ENCODE measurements at places on chromosomes 11 and 22.

- no peak for DNase-seq
These were observed 5.1 kb upstream of the STIP1 start for GRCh38 chr11:64180891-64181290.

DNA sequence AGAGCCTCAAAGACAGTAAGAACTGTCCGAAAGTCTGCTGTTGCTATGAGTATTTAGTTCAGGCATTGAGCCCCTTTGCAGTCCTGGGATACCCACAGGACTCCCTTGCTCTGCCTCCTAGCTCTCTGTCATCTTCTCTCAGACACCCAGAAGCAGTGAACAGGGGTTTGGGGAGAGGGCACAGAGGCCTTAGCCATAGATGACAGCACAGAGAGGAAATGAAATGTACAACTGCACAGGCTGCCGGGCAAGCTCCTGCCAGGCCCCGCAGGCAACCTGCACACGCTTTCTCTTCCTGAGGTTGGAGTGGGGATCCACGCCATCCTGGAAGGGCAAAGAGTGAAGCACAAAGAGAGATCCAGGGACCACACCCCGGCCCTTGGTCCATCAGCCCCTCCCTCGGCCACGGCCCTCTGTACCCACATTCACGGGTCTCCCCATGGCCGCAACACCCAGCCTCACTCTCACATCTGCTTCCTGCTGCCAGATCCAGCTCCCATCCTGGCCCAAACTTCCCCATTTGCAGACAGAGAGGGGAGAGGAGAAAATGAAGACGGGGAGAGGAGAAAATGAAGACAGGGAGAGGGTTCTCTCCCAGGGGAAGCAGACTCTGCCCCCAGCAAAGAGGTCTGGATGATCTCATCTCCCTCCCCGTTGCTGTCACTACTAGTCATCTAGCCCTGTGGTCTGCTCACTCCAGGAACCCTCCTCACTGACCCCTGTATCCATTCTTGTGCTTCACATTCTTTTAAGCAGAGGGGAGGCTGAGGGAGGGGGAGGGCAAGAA, 40.7 kb downstream of the CD6 start:
- no peak for DNase-seq

DNA sequence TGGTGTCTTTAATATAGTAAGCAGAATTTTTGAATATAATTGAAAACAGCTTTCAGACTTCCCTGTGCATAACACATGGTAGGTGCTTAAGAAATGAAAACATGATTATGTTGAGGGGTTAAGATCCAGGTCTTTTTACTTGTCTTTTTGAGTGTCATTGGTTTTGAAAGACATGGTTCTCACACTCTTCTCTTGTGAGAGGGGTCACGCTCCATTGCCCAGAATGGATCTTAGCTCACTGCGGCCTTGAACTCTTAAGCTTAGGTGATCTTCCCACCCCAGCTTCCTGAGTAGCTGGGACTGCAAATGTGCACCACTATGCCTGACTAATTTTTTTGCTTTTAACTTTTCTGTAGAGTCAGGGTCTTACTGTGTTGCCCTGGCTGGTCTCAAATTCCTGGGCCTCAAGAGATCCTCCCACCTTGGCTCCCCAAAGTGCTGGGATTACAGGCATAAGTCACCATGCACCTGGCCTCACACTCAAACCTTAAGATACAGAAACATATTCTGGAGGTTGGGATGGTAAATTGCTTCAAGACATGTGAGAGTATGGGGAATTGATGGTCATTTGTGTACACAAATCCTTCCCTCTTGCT, 1.4 kb downstream of the SPCS2 start:
- DNase-seq: no peak

- peak; percentile 59 for DNase-seq
These were observed at the start of gene TPST2 for GRCh38 chr22:26589845-26590736. Gene TPST2 (minus strand): TSS chr22:26590132. CDS start chr22:26541630, 48,502 bp downstream.

DNA sequence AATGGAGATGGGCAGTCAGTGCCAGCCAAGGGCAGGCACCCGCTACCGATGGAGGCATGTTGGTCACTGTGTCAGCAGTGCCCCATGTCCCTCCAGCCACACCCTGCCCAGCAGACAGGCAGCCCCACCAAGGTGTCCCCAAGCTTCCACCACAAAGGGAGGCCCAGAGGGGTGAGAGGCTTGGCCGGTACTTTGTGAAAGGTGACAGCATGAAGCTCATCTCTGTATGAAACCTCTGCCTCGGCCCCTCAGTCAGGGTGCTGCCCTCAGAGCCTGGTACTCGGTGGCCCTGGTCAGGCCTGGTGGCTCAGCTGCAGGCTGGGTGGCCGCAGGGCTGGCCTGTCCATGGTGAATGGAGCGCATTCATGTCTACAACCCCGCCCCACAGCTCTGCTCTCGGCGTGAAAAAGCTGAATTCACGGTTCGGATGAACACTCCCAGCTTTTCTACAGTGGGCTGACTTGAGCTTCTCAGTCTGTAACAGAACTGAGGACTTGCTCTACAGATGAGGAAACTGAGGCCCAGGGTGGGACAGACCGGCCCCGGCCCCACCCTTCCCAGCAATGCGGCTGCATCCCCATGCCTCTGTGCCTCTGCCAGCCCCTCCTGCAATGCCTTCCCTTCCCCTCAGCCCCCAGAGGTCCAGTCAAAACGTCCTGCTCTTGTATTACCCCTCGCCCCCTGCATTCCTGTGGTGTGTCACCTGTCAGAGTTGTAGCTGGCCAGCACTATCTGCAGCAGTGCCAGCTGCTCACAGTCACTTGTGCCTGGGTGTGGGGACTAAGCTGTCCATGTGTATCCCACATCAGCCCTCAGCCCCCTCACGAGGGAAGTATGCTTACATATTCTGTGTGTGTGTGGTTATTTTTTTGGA, 27.7 kb downstream of the RSPH14 start:
- no peak for DNase-seq

- DNase-seq: no peak
These were observed 239.0 kb upstream of the CCDC179 start for GRCh38 chr11:23099256-23099655.

DNA sequence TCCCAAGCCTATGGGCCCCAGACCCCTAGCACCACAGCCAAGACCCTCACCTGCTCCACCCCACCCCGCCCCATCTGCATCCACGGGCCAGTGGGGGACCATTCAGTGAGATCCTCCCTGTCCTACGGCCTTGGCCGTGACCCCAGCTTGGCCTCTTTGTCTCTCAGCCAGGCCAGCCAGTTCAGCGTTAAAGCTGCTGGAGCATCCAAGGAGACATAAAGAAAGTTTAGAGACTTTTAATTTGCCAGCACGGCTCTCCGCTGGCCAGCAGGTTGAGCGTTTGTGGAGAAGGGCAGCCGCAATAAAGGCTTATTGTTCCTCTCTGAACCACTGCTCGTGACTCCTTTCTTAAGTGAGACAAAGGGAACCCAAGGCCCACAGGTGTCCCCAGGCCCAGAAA, 49.3 kb upstream of the LMO1 start:
- DNase-seq: no peak

DNA sequence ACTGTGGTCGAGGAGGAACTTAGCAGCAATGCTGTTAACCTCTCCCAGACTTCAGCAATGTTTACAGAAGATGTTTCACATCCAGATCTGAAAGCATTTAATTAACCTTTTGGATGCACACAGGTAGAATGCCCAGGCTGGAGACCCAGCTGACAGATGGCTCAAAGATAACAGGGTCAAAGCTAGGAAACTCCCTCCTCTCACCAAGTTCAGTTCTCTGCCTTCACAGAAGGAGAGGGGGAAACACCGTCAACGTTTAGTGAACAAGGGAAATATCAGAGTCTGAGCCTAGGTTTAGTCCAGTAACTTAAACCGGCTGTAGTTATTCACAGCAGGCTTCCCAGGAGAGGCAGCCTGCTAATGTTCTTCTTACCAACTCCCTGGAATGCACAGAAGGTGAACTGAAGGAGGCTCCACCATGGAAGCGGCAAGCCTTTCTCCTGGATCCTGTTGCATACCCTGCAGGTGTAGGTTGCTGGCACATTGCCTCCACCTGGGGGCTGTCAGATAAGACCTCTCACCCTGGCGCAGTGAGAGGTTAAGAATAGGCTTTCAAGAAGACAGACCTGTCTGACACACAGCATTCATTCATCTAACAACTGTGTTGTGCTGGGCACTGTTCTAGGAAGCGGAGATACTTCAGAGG, 23.5 kb upstream of the ANKK1 start:
- no peak for DNase-seq

DNA sequence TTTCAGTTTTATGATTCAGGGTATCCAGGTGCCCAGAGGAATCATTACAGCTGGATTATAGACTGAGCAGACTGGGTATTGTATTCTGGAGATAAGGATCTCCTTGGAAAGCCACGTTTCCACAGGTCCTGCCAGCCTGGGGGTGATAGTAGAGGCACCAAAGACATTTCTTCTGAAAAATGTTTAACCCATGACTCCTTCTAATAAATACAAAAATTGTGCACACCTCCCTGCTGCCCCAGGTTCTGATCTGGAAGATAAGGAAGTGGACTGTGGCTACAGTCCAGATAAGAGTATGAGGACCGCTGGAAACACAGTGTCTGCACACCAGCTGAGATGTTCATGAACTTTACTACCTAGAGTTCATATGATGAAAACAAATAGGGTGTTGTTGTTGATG, 192.5 kb downstream of the DBX1 start:
- DNase-seq: no peak

GRCh38 chr11:70135625-70136059, 57.5 kb downstream of the ANO1 start:
- no peak for DNase-seq

- DNase-seq: no peak
These were observed 13.3 kb downstream of the ZDHHC5 start for GRCh38 chr11:57681168-57681567.
